ENCODE measurements at places on chromosomes 2 and 18. TPM values are rescaled to one million over a fixed set of nuclear protein-coding genes. Genes with fewer than 3 reads are reported as not detected.

- H3K27ac ChIP-seq = no peak overlapping the region
- DNase-seq = no peak
- no peaks in the 10 kb centered on the region for H3K27me3 ChIP-seq
- no peaks in the 10 kb centered on the region for H3K4me1 ChIP-seq
- H3K36me3 ChIP-seq = no peaks in the 10 kb centered on the region
- no peak overlapping the region for H3K4me3 ChIP-seq
These were observed 276.3 kb downstream of the TSN start for GRCh38 chr2:122031544-122032263.

CYP20A1 gene
- total RNA-seq = 19.7 TPM

DNA sequence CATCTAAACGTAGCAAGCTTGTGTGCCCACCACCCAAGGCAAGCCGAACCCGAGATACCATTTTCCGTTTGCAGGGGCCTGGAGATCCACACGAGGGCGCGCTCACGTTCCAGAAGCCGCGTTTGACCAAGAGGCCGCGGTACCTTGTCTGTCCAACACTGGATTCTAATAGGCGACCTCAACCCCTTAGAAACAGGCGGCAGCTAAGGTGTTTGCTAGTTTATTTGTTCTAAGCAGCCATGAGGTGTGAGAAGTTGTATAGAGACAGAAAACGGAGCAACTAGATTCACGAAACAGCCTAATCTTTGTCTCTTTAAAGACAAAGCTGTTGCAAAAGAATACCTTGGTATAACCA, 4.2 kb downstream of the HOXD11 start:
- H3K4me1 ChIP-seq = no peaks in the 10 kb centered on the region
- H3K27ac ChIP-seq = no peak overlapping the region
- no peaks in the 10 kb centered on the region for H3K36me3 ChIP-seq
- DNase-seq = peak; percentile 74
- peaks cover 79% of the 10 kb centered on the region for H3K27me3 ChIP-seq
- no peak overlapping the region for H3K4me3 ChIP-seq

DNA sequence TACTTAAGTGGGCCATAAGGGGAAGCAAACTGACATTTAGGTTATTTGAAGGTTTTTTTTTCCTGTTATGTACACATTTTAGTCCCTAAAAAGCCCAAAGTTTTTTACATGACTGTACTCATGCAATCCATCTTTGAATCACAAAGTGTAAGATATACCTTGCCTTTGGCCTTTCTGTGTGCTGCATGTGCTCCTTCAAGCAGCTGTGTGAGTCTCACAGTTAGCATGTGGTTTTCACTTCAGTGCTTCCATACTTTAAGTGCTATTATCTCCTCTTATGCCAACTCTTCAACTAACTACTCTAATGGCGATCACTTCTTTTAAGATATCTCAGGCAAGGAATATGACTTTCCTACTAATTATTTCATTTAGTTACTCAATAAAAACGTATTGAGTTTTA, 597.1 kb upstream of the ACVR2A start:
- no peaks in the 10 kb centered on the region for H3K4me1 ChIP-seq
- DNase-seq = no peak
- no peaks in the 10 kb centered on the region for H3K36me3 ChIP-seq
- no peak overlapping the region for H3K4me3 ChIP-seq
- H3K27me3 ChIP-seq = no peaks in the 10 kb centered on the region
- no peak overlapping the region for H3K27ac ChIP-seq

DNA sequence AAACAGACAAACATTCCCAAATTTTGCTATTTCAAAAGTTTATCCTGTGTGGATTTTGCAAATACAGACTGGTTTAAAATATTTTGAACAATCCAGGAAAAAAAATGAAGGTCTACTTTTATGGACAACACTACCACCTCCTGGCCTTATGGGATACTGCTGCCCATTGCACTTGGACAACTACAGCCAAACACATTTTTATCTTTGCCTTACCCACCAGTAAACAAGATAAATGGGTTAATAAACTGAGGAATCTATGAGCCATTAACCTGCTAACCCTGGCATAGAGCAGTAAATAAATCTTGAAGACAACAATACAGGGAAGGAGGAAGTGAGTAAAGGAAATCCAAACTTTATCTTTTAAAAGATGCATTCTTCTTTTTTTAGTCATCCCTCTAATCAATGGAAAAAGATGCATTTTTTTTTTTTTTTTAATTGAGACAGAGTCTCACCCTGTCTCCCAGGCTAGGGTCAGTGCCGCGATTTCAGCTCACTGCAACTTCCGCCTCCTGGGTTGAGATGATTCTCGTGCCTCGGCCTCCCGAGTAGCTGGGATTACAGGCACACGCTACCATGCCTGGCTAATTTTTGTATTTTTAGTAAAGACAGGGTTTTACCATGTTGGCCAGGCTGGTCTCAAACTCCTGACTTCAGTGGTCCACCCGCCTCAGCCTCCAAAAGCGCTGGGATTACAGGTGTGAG, 2.1 kb upstream of the SPIRE1 start:
- H3K27me3 ChIP-seq = no peaks in the 10 kb centered on the region
- H3K27ac ChIP-seq = peak overlapping the region; percentile 90
- DNase-seq = peak; percentile 93
- H3K36me3 ChIP-seq = no peaks in the 10 kb centered on the region

- H3K4me3 ChIP-seq = no peak overlapping the region
- no peak for DNase-seq
- peaks cover 2% of the 10 kb centered on the region for H3K27me3 ChIP-seq
- H3K36me3 ChIP-seq = no peaks in the 10 kb centered on the region
These were observed 19.0 kb upstream of the CXCR4 start for GRCh38 chr2:136136931-136137330.

GRCh38 chr2:54370405-54371104, 85.6 kb upstream of the SPTBN1 start:
- peak; percentile 77 for DNase-seq
- H3K4me1 ChIP-seq = no peaks in the 10 kb centered on the region
- H3K36me3 ChIP-seq = no peaks in the 10 kb centered on the region
- H3K27ac ChIP-seq = no peak overlapping the region
- H3K27me3 ChIP-seq = peaks cover 3% of the 10 kb centered on the region

MEP1B gene
- not detected for total RNA-seq

- peak overlapping the region; percentile 53 for H3K27ac ChIP-seq
- peak; percentile 87 for DNase-seq
- H3K36me3 ChIP-seq = peaks cover 9% of the 10 kb centered on the region
- H3K4me1 ChIP-seq = peaks cover 32% of the 10 kb centered on the region
These were observed 132.2 kb downstream of the BIRC6 start for GRCh38 chr2:32489061-32489460.

- no peaks in the 10 kb centered on the region for H3K4me1 ChIP-seq
- H3K27me3 ChIP-seq = peaks cover 49% of the 10 kb centered on the region
- no peak overlapping the region for H3K4me3 ChIP-seq
- no peak overlapping the region for H3K27ac ChIP-seq
- no peak for DNase-seq
- H3K36me3 ChIP-seq = no peaks in the 10 kb centered on the region
These were observed 57.4 kb downstream of the FAM168B start for GRCh38 chr2:131035826-131036231.

DNA sequence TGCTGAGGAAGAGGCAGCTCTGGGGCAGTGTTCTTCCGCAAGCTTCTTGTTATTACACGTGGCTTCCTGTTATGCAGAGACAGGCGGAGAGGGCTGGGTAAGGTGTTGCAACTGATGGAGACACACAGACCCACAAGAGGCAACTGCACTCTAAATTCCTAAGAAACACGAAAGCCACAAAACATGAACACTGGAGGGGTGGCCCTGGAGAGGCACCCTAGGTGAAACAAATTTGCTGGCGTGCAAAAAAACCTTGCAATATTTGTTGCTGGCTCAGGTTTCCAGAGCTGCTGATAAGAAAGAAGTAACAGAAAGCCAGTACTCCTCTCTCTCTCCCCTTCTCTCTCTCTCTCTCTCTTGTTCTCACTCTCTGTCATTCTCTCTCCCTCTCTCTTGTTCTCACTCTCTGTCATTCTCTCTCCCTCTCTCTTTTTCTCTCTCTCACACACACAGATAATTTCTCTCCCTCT, 31.8 kb downstream of the ARHGAP25 start:
- no peak overlapping the region for H3K4me3 ChIP-seq
- H3K27me3 ChIP-seq = no peaks in the 10 kb centered on the region
- H3K36me3 ChIP-seq = no peaks in the 10 kb centered on the region
- DNase-seq = peak; percentile 41

DNA sequence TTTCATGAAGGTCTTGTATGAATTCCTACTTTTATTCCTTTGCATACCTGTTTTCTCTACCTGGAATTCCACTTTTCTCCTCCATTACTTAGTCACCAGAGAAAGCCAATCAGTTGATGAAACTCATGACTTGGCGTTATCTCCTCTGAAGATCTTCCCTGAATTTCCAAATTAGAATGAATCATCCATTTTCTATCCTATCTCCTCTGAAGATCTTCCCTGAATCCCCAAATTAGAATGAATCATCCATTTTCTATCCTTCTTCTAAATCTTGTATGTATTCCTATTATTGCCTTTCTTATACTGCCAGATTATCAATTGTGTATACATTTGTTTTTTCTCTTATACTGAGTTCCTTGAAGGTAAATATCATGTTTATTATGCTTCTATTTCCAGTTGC, 440.4 kb downstream of the CCDC85A start:
- no peaks in the 10 kb centered on the region for H3K36me3 ChIP-seq
- H3K27ac ChIP-seq = no peak overlapping the region
- no peak for DNase-seq

NPAS2 gene
- 34.4 TPM for total RNA-seq

RAB6D gene
- total RNA-seq = not detected

GRCh38 chr18:5214583-5215351, 17.7 kb upstream of the AKAIN1 start:
- no peaks in the 10 kb centered on the region for H3K27me3 ChIP-seq
- no peak overlapping the region for H3K4me3 ChIP-seq
- H3K27ac ChIP-seq = no peak overlapping the region
- no peaks in the 10 kb centered on the region for H3K4me1 ChIP-seq
- DNase-seq = no peak

C2orf15 gene
- total RNA-seq = not detected

DNA sequence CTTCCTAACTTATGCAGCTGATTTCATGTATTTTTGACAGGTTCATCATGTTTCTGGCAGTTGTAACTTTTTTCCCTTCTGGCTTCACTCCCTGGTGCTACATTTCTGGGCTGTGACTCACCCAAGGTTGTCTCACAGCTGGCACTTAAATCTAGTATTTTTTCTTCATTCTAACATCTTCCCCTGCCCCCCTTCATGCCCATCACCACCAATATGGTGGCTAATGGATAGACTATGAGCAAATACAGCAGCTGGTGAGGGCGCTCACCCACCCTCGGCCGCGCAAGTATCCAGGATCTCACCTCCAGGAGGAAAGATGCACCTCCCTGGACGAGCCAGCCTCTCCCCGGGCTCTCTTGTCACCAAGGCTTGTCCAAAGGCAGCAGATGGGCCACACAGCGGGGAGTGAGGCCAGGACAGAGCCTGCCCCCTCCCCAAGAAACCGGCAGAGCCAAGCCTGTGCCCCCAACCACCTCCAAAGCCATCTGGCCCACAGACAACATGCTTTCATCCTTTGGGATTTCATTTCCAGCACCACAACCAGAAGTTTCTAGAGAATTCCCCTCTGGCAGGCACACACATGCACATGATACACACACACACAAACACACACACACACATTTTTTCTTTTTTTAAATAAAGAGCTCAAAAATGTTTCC, 39.1 kb downstream of the ATOH8 start:
- DNase-seq = peak; percentile 88
- H3K4me1 ChIP-seq = peaks cover 25% of the 10 kb centered on the region
- H3K27me3 ChIP-seq = no peaks in the 10 kb centered on the region
- peak overlapping the region; percentile 51 for H3K27ac ChIP-seq
- H3K36me3 ChIP-seq = no peaks in the 10 kb centered on the region
- no peak overlapping the region for H3K4me3 ChIP-seq

POMC gene
- total RNA-seq = 0.69 TPM

SP5 gene
- total RNA-seq = not detected

DNA sequence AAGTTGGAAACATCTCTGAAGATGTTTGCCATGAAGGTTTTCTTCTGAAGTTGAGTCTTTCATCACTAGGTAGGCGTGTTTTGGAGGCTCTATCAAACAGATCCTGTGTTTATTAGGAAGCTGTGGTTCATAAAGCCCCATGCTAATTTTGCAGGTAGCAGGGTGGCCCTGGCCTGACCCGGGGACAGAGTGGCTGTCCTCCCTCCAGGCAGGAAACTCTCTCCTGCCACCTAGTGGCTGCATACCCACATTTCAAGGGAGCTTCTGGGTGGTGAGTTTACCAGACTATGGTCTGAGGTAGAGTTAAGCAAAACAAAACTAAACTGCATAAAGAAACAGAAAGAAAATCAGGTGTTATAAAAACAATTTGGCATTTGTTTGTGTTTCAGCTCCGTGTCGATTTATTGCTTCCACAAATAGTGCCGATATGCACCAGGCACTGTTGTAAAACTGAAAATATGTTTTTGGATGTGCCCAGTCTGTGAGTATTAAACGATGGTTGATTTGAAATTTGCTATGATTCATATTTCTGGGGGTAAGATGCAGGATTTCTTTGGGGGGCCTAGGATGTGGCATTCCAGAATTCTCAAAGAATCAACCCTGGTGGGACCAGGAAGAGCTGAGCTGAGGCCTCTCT, 26.0 kb upstream of the IL37 start:
- no peak overlapping the region for H3K27ac ChIP-seq
- H3K4me1 ChIP-seq = peaks cover 19% of the 10 kb centered on the region
- H3K36me3 ChIP-seq = no peaks in the 10 kb centered on the region
- H3K4me3 ChIP-seq = no peak overlapping the region

FEV gene
- total RNA-seq = not detected

- H3K4me3 ChIP-seq = no peak overlapping the region
- H3K27ac ChIP-seq = no peak overlapping the region
- DNase-seq = no peak
- H3K4me1 ChIP-seq = peaks cover 8% of the 10 kb centered on the region
- peaks cover 3% of the 10 kb centered on the region for H3K27me3 ChIP-seq
These were observed 220.8 kb upstream of the GALNT5 start for GRCh38 chr2:157036726-157037125.

DNA sequence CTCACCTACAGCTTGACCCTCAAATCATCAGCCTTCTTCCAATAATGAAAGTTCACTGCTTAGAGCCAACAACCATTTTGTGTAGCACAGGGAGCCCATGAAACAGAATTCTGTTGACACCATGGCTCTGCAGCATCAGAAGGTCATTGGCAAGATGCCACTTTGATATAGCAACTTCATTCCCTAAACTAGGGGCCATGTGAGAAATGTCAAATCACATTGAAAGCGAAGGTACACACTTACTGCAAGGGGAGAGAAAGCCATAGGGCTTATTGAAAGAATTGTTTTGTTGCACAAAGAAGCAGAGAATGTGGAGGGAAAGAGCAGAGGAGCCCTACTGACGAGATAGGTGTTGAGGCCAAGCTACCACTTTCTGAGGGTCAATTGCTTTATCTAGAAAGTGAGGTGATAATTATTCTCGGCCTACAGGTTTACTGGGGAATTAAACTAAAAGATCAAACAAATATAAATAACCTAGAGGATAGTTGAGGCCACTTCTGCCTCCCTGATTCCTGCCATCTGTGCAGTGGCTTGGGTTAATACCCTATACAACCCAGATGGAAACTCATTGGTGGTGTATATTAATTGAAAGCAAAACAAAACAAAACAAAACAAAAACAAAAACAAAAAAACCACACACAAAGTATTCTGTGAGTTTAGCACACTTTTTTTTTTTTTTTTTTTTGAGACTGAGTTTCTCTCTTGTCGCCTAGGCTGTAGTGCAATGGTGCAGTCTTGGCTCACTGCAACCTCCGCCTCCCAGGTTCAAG, 5.9 kb upstream of the ABCA12 start:
- no peak overlapping the region for H3K27ac ChIP-seq
- H3K4me1 ChIP-seq = no peaks in the 10 kb centered on the region
- peaks cover 2% of the 10 kb centered on the region for H3K27me3 ChIP-seq
- no peak overlapping the region for H3K4me3 ChIP-seq
- no peak for DNase-seq
- H3K36me3 ChIP-seq = no peaks in the 10 kb centered on the region

- H3K4me3 ChIP-seq = no peak overlapping the region
- no peak overlapping the region for H3K27ac ChIP-seq
- DNase-seq = no peak
- no peaks in the 10 kb centered on the region for H3K27me3 ChIP-seq
These were observed 41.3 kb downstream of the CBLN2 start for GRCh38 chr18:72502671-72503431.

Measured in endothelial cell of umbilical vein (primary cell).